ENCODE measurements at places on chromosomes 13 and 19.
A peak's percentile ranks its signal among the peaks of the same experiment; 100 is the strongest.

DNA sequence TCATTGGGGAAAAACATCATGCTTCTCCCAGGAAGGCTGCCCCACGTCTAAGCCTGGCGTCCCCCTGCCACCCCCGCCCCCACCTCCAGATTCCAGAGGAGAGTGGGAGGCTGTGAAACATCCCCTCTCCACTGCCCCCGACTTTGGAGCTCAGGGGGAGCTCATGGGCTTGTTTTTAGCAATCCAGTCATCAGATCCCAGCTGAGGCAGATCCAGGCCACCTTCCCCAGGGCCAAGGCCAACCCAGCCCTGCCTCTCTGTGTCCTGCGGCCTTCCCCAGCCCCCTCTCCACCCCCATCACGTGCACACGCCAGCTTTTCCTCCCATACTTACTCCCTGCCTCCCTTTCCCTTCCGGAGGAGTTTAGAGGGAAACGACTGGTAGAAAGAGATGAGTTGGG is 38.8 kb downstream of the SHISA2 start:
- DNase-seq: no peak

DNA sequence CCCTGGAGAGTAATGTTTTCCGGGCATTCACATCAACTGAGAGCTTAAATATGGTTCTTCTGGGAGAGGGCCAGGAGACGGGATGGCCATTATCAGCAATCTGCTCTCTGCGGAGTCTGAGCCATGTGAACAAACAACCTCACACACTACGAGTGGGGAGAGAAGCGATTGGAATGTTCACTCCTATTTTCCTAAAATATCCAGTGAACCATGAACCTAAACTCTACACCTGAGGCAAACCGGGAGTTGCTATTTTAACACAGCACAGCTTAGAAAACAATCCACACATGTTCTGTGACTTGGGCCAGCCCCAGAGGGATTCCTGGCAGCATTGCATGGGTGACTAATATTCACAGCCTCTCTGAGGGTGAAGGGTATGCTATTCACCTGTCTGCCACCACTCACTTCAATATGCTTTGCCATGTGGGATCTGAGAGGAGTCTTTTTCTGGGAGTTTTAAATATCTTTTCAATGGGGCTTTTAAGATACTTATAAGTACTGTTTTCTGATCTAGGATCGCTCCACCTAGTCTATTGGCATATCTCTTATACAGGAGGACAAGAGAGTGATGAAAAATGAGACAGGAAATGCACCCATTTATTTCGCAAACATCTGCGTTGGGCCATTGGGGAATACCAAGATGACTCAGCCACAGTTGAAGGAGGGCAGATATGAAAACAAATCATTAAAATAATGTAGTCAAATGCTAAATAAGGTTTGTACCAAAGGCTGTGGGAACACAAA is 72.6 kb upstream of the SERP2 start:
- peak; percentile 53 for DNase-seq

GRCh38 chr19:41641879-41642485 is 15.1 kb upstream of the CEACAM4 start:
- DNase-seq: no peak

DNA sequence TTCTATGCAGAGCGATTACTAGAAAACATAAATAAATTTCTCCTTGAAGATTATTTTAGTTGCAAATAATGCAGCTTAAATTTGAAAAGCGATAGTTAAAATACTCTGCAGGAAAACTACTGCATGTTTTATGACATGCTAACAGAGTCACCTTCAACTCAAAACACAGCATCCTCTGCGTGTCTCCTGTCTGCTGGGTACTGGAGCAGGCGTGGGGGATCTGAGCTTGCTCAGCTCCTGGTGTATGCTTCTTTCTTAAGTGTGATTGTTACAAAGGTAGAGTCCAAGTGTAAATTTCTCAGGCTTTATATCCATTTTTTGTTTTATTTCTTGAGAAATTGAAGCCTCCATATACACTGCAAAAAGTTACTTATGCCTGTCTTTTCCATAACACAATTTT is 15.3 kb downstream of the SPATA13 start:
- no peak for DNase-seq

DNA sequence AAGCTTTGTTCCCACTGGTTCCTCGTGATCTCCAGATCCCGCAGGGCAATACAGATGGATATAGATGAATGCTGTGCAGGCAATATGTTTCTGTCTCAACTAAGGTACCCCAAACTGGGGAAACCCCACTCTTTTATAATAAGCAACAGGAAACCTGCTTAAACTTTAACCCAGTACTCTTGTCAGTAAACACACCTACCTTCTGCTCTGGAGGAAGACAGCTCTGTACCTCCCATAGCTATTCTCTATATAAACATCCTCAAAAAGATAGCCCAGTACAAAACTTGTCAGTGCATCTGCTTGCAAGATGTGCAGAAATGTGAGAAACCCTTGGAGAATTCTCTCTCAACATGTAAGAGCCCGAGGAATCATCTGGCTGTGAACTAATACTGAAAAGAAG is 583.6 kb downstream of the OLFM4 start:
- DNase-seq: no peak
